NCI-H82 (cell line): ENCODE measurements at places on chromosomes 13 and 19.

- peak; percentile 21 for DNase-seq
Observed at GRCh38 chr19:41646589-41647204, 19.8 kb upstream of the CEACAM4 start.

DNA sequence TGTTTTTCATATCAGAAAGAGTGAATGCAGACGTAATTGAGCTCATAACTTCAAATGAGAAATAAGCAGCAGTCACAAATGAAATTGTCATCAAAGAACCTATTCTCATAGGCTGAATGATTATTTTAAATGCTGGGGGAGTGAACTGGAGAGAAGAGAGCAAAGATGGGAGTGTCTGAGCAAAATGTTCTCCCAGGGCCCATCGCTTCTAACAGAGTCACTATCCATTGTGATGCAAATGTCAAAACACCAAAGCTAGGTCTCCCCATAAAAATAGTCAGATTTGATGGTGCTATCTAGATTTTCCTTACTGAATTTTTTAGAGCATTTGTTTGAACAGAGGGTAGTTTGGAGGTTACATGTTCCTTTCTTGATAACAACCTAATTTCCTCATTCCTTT is 278.7 kb downstream of the PCDH9 start:
- no peak for DNase-seq

GRCh38 chr13:43986421-43986981 is 106.8 kb downstream of the LACC1 start:
- peak; percentile 34 for DNase-seq

DNA sequence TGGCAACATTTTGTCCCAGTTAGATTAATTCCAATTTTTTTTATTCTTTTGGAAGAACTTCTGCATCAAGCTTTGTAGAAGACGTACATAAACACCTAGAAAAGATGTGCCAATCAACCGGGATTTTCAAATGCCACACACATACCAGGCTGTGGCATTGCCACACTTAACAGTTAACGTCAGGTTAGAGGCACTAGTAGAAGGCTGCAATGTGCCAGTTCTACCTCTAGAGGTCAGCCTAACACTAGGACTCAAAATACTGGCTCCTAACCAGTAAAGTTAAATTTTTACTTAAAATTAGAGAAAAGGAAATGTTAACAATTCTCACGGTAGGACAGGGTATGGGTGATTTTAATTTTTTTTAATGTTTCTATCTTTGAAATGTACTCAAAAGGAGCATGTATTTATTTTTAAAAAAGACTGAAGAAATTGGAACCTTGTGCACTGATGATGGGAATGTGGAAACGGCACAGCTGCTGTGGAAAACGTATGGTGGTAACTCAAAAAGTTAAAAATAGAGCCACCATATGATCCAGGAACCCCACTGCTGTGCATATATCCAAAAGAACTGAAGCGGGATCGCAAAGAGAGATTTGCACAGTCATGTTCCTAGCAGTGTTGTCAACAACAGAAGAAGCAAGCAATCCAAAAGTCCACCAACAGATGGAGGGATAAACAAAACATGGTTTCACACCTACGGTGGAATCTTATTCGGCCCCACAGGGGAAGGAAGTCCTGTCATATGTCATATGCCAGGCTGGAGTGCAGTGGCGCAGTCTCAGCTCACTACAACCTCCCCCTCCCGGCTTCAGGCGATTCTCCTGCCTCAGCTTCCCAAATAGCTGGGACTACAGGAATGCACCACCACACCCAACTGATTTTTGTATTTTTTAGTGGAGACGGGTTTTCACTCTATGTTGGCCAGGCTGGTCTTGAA is 30.3 kb downstream of the CRYL1 start:
- peak; percentile 89 for DNase-seq

DNA sequence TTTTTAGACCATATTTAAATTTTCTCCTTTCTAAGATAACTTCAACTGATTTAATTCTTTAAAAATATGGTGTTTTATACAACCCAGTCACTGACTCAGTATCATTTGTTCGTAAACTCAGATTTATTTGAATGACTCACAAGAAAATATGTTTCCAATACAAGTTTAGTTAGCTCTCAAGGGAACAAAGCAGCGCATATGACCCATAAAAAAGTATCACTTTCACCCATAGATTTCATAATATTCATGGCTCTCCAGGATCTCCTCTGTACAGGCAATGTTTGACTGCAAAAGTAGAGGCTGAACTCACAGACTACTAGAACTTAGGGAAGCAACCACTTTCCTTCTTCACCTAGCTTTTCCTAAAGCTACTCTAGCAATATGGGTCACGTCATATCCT is 405.6 kb upstream of the PCDH9 start:
- DNase-seq = no peak

GRCh38 chr13:61410669-61411297 is 4.9 kb downstream of the PCDH20 start:
- DNase-seq = peak; percentile 61

DNA sequence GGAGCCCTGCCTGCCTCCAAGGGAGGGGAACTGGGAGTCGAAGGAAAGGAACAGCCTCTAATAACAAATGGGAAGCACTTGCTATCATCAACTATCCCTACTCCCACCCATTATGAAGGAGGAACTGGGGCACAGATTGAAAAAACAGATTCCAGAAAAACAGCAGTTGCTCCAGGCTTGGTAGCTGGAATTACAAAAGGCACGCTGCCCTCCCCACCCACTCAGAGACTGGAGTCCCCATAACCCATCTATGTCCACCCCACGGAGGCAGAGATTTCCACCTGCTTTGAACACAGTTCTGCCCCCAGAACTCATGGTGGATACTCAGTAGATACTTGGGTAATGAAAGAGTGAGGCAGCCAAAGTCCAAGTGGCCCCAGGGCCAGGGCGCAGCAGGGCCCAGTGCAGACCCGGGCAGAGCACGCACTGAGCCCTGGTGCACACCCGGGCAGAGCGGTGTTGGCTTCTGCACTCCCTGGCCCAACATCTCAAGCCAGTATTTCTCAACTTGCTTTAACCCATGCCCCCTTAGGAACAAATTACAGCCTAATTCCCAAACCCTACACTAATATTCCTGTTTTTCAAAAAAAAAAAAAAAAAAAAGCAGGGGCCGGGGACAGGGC is 19.1 kb upstream of the CCNP start:
- DNase-seq = no peak

DNA sequence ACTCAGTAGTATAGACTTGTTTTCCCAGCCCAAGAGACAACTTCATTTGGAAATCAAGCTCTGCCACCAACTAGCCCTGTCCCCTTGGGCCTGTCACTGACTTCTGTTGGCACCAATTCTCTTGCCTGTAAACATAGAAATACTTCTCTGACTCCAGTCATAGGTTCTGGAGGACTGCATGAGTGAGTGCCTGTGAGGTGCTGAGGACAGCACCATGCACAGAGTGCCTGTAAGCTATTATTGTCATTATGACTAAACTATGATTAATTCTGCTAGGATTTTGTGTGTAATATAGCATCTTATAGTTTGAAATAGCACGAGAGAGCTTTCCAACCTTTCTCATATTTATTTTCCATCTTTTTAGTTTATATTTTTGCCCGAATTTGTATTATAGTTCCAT is 247.9 kb downstream of the MYO16 start:
- no peak for DNase-seq

DNA sequence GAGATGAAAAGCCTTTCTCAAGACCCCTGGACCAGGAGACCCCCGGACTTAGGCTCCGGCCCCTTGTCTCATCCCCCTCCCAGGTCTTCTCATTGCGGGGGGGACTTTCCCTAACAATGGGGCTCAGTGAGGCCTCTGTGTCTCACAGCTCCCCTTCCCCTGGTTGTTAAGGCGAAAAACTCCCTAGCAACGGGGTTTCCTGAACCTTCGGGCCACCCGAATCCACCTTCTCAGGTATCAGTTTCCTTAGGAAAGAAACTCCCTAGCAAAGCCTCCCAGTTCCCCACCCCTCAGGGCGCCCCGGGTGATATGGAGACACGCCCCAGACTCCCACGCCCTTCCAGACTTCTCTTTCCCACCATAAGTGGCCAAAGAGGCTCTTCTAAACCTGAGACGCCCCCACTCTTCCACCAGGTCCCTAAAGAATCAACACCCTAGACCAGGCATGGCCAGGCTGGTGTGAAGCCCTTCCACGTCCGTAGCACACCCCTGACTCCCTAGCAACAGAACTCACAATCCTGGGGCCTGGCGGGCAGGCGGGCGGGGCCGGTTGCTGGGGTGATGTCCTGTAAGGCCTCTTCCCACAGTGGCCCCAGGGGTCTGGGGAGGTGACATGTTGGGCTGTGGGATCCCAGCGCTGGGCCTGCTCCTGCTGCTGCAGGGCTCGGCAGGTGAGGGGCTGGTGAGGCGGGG is at the start of gene TMEM190:
TMEM190 (plus strand) TSS at position 586 of the 693 bp plus-strand sequence; CDS start at position 614, 28 bp downstream.
- no peak for DNase-seq

- DNase-seq = no peak
Observed at GRCh38 chr13:41500511-41500910, 43.2 kb downstream of the RGCC start.

DNA sequence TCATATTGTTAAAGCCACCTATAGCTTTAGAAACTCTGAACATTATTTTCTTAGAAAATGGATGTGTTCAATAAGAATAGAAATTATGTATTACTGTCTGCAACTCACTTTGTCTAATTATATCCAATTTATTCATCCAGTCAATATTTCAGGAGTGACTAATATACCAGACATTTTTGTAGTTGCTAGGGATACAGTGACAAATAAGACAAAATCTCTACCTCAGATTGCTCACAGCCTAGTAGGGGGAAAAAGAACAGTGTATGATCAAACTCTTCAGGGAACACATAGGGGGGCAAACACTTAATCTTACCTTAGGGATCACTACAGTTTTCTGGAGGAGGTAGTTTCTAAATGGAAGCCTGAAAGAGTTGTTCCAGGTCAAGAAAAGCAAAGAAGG is 8.6 kb downstream of the BRCA2 start:
- DNase-seq = no peak

DNA sequence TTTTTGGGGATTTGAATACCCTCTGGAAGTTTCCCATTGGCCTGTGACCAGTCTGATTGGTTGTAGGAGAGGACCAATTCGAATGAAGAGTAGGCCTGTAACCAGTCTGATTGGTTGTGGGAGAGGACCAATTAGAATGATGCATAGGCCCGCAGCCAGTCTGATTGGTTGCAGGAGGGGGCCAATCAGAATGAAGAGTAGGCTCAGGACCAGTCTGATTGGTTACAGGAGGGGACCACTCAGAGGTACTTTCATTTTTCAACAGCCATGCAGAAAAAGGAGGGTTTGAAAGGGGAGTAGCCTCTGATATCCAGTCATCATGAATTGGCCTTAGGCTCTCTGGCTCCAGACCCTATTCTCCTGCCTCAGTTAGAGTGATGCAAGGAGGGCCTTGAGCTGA is 30.4 kb upstream of the SLC1A5 start:
- peak; percentile 28 for DNase-seq

- peak; percentile 40 for DNase-seq
Observed at GRCh38 chr19:53808710-53809125, 15.4 kb downstream of the NLRP12 start.

DNA sequence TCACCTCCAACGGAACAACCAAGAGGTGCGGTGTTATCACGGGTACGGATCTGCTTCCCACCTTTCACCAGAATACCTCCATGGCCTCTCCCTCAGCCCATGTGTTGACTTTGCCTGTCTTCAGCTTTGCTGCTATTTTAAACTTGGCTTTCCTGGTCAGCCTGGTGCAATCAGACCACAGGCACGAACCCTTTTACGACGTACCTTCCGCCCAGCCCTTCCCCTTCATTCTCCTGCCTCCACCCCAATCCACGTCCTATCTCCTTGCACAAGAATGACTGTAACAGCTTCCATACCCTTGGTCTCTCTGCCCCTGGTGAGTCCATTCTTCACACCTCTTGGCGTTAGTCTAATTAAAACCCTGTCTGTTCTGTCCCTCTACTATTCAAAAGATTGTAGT is 431.7 kb downstream of the EFNB2 start:
- DNase-seq = no peak

DNA sequence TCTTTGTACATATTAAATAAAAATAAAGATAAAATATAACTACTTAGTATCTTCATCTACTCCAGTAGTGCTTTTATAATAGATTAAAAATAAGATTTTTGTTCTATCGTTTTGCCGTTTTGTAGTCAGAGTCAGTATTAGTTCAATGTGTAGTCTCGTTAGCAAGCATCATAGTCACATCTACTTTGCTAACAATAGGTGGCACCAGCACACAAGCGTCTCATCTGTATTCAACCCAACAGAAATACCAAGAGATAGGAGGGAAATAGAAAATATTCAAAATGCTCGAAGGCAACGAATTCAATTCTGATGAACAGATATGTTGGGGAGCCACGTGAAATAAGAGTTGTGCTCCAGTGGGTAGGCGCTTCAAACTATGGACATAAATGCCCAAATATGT is 21.4 kb upstream of the MICU2 start:
- peak; percentile 51 for DNase-seq

DNA sequence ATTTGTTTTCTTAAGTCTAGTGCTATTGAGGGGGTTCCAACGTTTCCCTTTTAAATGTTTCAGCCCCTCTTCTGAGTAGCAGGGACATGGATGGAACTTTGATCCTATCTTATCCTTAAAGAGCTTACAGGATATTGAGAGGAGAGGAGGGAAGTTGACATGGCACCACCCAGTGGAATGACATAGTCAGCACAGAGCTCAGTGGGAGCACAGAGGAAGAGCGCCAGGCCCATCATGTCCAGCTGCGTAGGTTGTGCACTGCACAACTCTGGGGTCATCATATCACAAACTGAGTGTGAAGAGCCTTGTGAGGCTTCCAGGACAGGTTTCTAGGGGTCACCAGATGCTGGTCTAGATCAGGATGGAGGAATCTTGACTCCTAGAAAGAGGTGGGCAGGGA is 4.6 kb upstream of the CDC42EP5 start:
- DNase-seq = peak; percentile 63

- DNase-seq = peak; percentile 59
Observed at GRCh38 chr13:50941146-50941545, 31.6 kb downstream of the RNASEH2B start.

DNA sequence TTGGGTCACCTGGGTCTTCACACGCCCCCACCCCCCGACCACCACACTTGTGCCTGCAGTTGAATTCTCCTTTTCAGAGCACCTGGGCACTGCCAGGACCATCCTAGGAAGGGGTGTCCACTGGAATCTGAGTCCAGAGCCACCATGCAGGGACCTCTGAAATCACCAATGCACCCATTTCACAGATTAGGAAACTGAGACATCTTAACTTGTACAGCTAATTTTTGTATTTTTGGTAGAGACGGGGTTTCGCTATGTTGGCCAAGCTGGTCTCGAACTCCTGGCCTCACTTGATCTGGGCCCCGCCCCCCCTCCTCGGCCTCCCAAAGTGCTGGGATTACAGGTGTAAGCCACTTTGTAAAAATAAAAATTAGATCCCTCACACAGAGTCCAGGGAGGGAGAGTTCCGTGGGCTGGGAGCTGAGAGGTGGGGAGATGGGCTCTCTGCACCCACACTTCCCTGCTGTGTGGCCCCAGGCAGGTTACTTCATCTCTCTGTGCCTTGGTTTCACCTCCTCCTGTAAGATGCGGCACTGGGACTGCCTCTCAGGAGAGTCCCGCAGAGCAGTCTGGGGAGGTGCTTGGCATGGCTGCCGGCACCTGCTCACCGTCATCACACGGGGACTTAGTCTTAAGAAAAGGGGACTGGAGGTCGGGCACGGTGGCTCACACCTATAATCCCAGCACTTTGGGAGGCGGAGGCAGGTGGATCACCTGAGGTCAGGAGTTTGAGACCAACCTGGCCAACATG is 45.9 kb upstream of the C19orf12 start:
- no peak for DNase-seq
